ENCODE measurements at places on chromosomes 6 and 20.

- no peak for DNase-seq
These were observed 883.6 kb upstream of the FLRT3 start for GRCh38 chr20:15220778-15221565.

GRCh38 chr6:142844065-142844755 is 100.8 kb downstream of the HIVEP2 start:
- DNase-seq: no peak

GRCh38 chr20:38304845-38305447 is 990 bp downstream of the BPI start:
- DNase-seq: no peak

DNA sequence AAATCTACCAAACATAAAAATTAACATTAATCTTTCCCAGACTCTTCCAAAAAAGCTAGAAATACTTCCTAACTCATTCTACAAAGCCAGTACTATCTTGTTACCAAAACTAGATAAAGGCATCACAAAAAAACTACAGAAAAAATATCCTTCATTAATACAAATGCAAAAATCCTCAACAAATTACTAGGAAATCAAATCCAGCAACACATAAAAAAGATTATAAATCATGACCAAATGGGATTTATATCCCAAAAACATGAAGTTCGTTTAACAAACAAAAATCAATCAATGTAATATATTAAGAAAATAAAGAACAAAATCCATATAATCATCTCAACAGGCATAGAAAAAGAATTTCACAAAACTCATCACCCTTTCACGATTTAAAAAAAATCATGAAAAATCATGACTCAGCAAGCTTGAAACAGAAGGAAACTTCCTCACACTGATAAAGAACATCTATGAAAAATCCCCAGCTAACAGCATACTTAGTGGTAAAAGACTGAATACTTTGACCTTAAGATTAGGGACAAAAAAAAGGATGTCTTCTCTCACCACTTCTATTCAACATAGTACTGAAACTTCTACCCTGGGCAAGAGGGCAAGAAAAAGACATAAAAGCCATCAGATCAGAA is 43.2 kb downstream of the RANBP9 start:
- DNase-seq: no peak

DNA sequence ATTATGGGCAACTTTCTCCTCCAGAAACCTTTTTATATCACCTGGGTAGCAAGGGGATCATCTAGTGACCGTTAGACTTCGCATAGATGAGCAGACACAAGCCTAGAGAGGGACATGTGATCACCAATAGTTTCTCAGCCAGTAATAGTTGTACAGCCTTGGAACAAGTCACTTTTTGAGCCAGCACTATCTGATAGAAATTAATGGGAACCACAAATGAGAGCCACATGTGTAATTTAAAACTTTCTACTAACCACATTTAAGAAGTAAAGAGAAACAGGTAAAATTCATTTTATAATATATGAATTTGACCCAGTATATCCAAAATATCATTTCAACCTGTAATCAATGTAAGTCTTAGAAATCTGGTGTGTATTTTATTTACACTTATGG is 592 bp upstream of the CTNNBL1 start:
- DNase-seq: no peak

DNA sequence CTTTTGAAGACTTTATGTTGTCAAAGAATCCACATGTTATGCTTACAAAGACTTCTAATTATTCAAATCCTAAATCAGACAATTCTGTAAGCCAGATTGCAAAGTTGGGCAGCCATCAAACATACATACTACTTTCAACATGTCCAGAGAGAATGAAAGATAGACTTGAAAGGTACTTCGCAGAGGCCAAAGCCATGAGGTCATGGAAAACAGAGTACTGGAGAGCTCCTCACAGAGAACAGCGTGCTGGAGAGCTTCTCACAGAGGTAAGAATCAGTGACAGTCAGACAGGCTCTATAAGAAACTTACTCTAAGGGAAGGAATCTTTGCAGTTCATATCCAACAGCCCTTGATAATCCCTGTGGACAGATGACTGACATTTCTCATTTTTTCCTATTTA is 400.2 kb downstream of the GJA1 start:
- no peak for DNase-seq

DNA sequence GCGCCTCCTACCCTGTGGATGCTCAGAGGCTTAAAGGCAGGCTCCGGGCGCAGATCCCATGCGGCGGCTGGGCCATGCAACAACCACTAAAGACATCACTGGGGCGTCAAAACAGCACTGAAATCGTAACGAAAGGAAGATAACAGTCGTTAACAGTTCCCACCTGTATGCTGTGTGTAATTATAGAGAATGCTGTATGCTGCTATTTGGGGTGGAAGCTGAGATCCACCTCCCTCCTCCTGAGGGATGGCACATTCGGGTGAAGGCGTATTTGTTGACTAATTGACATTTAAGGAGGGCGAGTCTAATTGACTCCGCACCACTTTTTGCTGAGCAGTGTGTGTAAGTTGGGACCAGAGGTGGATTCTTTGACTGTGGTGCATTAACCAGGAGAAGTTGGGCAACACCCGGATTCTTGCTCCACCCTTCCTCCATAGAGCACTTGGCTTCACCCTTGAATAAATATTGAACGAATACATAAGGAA is 687 bp downstream of the SLC35A1 start:
- no peak for DNase-seq

- peak; percentile 27 for DNase-seq
These were observed 46.7 kb upstream of the MOCS1 start for GRCh38 chr6:39980839-39981580.

- no peak for DNase-seq
These were observed 83.0 kb downstream of the BANF2 start for GRCh38 chr20:17782768-17783167.

DNA sequence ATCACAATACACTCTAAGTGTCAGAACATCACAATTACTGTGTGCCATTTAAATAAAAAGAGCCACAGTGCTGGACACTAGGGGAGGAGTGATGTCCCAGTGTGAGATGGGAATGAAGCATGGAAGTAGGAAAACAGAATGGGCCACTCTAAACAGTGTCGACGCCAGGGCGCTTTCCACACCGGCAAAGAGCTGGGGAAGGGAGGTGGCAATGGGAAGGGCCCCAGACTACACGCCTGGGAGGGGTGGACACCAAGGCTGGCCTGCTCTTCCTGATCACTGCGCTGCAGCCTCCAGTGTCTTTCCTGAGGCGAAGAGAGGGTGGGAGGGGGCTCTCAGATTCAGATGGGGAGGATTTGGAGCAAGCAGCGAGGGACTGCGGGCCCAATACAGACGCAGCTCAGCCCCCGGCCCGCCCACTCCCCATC is 75.9 kb downstream of the ERMARD start:
- DNase-seq: no peak

DNA sequence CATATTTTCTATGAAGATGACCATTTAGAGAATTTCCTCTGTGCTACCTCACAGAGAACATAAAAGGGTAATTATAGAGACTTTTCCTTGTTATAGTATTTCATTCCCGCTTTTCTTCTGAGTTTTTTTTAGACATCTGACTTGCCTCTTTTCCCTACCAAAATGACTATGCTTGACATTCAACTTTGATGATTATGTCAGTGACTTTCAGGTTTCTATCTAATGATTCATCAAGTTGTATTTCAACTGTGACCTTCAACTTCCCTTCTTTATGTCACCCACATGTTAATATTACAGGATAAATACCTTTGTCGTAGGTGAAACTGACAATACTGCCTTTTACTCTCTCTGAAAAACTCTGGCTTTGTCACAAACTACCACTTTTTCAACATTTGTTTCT is 95.3 kb downstream of the MLIP start:
- no peak for DNase-seq

GRCh38 chr6:125277838-125278237 is 23.9 kb downstream of the HDDC2 start:
- no peak for DNase-seq

DNA sequence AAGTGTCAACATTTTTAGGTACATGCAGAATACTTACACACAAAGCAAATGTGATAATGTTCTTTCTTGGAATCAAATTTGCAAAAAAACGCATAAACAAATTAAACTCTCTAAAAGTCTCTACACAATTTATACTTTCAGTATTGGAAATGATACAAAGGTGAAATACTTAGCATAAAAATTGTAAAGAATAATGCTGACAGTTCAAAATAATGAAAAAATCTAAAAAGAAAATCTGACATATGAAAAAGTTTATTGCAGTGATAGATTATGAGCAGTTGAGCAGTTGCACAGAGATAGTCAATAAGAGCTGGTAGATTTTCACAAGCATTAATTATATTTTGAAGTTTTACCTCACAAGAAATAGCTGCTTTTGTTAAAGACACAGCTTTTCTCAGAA is 1176.4 kb upstream of the EYS start:
- DNase-seq: no peak

GRCh38 chr20:19449051-19449450 is 236.6 kb downstream of the SLC24A3 start:
- DNase-seq: no peak

DNA sequence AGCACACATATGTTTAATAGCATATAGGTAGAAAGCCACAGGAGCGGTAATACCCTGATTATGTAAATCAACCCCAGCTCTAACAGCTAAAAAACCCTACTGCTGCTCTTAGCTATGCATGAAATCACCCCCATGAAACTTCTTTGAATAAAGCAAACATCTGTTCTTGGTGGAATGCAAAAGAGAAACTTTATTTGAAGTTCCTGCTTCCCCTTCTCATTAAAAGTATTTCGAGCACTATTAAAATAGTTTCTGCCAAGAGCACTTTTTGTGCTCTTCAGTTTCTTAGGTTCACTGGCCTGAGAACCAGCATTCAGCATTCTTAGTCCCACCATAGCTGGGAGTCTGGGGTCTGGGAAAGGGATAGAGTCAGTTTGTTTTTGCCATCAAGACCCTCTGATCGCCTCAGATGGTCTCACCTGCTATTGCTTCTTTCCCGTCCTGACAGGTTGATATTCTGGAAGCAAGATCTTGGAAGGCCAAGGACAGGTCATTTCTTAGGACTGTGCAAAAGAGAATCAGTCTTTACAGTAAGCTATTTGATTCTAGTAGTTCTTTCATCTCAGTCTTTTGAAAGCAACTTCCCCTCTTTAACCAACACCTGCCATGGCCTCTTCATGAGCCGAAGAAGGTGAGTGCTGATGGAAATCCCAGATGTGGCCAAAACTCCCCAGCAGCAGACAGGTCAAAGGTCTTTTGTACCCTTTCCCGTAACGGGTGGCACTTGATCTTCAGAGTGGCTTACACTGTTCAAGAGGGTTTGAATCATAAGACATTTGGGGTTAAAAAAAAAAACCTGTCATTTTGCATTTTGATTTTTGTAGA is 76.5 kb upstream of the TMEM170B start:
- no peak for DNase-seq

GRCh38 chr6:137799950-137800568 is 67.0 kb upstream of the TNFAIP3 start:
- DNase-seq: no peak

- DNase-seq: no peak
These were observed 42.1 kb downstream of the VAPB start for GRCh38 chr20:58431134-58431533.

- no peak for DNase-seq
These were observed 34.1 kb downstream of the SLC2A4RG start for GRCh38 chr20:63773571-63774241.

GRCh38 chr6:36622901-36623546 is 28.9 kb downstream of the SRSF3 start:
- DNase-seq: no peak

- DNase-seq: no peak
These were observed 41.6 kb downstream of the C6orf15 start for GRCh38 chr6:31070711-31071197.

GRCh38 chr6:154245506-154245905 is 111.1 kb downstream of the IPCEF1 start:
- DNase-seq: no peak

DNA sequence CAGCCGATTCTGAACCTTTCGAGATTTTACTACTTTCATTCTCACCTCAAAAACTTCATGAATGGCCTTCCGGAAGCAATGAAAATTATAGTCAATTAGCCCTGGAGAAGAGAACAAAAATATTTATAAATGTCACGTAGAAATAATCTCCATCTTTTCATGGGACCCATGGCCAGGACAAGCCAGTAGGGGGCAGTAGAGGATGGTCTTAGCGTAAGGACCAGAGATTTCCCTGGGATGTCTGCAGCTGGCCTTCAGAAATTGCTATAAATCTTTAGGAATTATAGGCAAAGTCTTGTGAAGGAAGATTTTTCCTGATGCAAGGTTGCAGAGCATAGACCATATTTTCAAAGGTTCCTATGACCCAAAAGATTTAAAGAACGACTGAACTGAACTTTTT is 15.6 kb upstream of the UBE2J1 start:
- DNase-seq: no peak

DNA sequence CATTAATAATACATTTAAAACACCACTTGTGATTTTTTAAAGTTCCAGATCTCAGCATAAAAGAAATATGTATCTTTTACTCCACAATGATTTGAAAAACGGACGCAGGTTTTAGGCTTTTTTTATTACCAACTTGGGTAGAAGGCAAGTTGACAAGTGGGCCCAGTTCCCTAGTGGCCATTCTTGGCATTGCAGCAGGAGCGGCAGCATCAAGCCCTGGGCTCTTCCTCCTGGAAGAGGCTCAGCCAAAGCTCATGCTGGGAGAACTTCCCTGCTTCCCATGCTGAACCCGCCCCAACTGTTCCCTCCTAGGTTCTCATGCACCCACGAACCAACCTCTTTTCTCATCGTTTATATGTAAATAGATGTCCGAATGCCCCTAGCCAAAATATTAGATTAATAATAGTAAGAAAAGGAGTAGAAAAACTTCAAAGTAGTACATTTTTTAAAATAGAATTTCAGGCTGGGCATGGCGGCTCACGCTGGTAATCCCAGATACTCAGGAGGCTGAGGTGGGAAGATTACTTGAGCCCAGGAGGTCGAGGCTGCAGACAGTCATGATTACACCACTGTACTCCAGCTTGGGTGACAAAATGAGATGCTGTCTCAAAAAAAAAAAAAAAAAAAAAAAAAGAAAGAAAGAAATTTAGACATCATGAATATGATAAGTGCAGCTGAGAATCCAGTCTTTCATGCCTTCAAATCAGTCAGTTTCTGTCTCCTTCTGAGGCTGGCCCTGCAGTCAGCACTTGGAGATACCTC is 18.2 kb upstream of the MYB start:
- no peak for DNase-seq

GRCh38 chr6:86010915-86011786 is 368.5 kb upstream of the SYNCRIP start:
- DNase-seq: no peak

DNA sequence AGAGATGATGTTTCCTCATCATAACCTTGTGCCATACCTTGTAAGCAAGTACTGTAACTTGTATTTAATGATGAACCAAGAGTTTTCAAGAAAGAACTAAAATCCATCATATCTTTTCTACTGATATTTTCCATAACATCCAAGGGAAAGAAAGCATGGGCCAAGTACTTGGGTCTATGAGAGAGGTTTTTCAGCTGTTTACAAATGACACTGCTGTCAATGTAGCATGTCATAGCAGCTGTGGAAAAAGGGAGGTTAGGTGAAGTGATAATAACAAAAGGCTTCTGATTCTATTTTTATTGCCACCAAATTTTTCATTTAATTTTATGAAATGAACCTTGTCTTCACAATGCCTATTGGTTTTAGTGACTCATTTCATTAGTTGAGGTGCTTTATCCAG is 482.3 kb downstream of the LMBRD1 start:
- DNase-seq: no peak

GRCh38 chr6:39901116-39901655 is 33.1 kb downstream of the MOCS1 start:
- no peak for DNase-seq

- no peak for DNase-seq
These were observed 1353.4 kb upstream of the GJE1 start for GRCh38 chr6:140779341-140779740.

GRCh38 chr20:2305029-2305428 is 9.2 kb downstream of the TGM3 start:
- DNase-seq: no peak

GRCh38 chr6:56005426-56005825 is 130.0 kb upstream of the BMP5 start:
- DNase-seq: no peak
